ENCODE measurements at places on chromosomes 12 and 14. TPM values are rescaled to one million over a fixed set of nuclear protein-coding genes. Genes with fewer than 3 reads are reported as not detected.

The OR11H6 gene
- total RNA-seq, result not detected

The SGPP1 gene
- 17.0 TPM for total RNA-seq

The EPYC gene
- not detected for total RNA-seq

The GPRC5D gene
- total RNA-seq, result not detected

The EMP1 gene
- 245 TPM for total RNA-seq

The RIN3 gene
- 26.2 TPM for total RNA-seq

The CLEC9A gene
- 0.39 TPM for total RNA-seq

The CACNA2D4 gene
- 4.8 TPM for total RNA-seq
